ENCODE measurements at places on chromosomes 1 and 21. TPM values are rescaled to one million over a fixed set of nuclear protein-coding genes. Genes with fewer than 3 reads are reported as not detected.

GRCh38 chr1:117284399-117285215 lies 73.9 kb upstream of the VTCN1 start:
- no peaks in the 10 kb centered on the region for H3K36me3 ChIP-seq
- no peak overlapping the region for H3K27ac ChIP-seq
- no peak overlapping the region for H3K4me3 ChIP-seq
- H3K27me3 ChIP-seq, result no peaks in the 10 kb centered on the region

DNA sequence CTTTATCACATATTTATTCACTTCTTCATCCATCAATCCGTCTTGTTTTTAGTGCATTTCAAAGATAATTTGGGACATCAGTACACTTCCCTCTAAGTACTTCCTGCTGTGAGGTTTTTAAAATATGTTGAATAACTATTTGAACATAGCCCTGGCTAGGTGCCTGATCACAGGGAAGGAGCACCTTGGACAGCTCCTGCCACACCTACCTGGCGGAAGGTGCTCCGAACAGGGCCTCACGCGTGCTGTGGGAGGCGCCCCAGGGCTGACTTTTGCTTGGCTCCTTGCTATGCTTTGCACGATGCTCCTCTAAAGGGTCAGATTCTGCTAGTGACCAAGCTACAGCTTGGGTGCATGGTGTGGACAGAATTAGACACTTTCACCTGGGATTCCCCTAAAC lies 4.9 kb upstream of the ATXN7L2 start:
- no peak overlapping the region for H3K4me3 ChIP-seq
- H3K4me1 ChIP-seq, result peaks cover 14% of the 10 kb centered on the region
- H3K27me3 ChIP-seq, result peaks cover 10% of the 10 kb centered on the region
- peak; percentile 56 for DNase-seq
- H3K27ac ChIP-seq, result no peak overlapping the region

The CTSE gene
- total RNA-seq, result not detected

DNA sequence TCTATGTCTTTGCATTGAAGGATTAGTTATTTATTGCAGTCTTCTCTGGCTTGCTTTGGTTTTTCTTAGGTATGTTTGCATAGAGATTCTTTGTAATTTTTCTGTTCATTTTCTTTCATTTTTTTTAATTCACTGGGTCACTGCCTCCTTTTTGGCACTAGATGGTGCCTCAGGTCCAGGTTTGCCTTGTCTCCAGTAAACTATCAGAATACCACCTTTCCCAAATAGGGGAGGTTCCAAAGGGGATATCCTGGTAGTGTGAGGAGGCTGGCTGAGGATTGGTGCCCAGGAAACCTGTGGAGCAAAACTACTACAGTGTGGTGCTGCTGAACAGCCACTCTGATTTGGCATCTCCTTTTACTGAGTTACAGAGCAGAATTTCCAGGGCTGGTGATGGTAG lies 257.1 kb downstream of the KCTD3 start:
- no peaks in the 10 kb centered on the region for H3K36me3 ChIP-seq
- DNase-seq, result no peak
- H3K4me1 ChIP-seq, result no peaks in the 10 kb centered on the region

DNA sequence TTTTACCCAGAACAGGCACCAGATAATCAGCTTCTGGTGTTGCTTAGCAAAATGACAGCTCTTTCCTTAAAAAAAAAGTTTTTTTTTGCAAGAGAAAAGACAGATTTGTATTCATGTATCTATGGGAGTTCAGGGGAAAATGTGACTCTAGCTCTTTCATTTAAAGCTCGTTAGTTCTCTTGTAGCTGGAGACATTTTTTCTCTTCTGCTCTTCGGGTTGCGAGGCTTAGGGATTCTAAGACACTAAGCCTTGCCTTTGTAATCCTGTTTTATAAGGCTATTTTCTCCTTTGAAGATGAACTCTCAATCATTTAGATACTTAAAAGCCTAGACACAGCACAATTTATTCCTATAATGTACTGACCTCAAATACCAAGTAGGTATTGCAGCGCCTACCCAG lies 40.3 kb upstream of the EDARADD start:
- peaks cover 6% of the 10 kb centered on the region for H3K36me3 ChIP-seq
- no peak overlapping the region for H3K4me3 ChIP-seq
- no peaks in the 10 kb centered on the region for H3K4me1 ChIP-seq
- DNase-seq, result no peak
- no peak overlapping the region for H3K27ac ChIP-seq
- H3K27me3 ChIP-seq, result peaks cover 14% of the 10 kb centered on the region

- no peak overlapping the region for H3K4me3 ChIP-seq
- peaks cover 13% of the 10 kb centered on the region for H3K27me3 ChIP-seq
- H3K4me1 ChIP-seq, result peaks cover 5% of the 10 kb centered on the region
- H3K27ac ChIP-seq, result no peak overlapping the region
- peak; percentile 59 for DNase-seq
These were observed 6.3 kb downstream of the CELF3 start for GRCh38 chr1:151710187-151710840.

GRCh38 chr1:207981976-207982375 lies 71.1 kb upstream of the CD34 start:
- no peak for DNase-seq
- peaks cover 20% of the 10 kb centered on the region for H3K27me3 ChIP-seq
- no peak overlapping the region for H3K4me3 ChIP-seq
- H3K36me3 ChIP-seq, result no peaks in the 10 kb centered on the region
- H3K27ac ChIP-seq, result no peak overlapping the region

DNA sequence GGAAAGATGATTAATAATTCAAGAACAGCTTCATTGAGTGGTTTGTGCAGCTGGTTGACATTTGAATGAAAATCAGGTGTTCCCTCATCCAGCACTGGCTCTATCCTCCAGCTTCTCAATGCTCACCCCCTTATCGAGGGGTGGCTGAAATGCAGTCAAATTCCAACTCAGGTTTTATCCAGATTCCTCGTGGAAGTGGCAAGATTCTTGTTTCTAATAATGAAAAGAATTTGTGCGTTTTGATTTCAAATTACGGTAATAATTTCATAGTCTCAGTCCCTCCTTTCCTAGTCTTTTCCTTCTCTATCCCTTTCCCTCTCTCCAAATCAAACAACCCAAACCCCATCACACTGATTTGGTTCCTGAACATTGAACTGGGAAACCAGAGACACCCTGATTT lies 3.1 kb downstream of the CNIH3 start:
- peaks cover 60% of the 10 kb centered on the region for H3K27me3 ChIP-seq
- H3K4me1 ChIP-seq, result peaks cover 49% of the 10 kb centered on the region
- no peak overlapping the region for H3K27ac ChIP-seq
- peaks cover 6% of the 10 kb centered on the region for H3K36me3 ChIP-seq
- DNase-seq, result no peak

The CATSPERE gene
- 0.34 TPM for total RNA-seq

DNA sequence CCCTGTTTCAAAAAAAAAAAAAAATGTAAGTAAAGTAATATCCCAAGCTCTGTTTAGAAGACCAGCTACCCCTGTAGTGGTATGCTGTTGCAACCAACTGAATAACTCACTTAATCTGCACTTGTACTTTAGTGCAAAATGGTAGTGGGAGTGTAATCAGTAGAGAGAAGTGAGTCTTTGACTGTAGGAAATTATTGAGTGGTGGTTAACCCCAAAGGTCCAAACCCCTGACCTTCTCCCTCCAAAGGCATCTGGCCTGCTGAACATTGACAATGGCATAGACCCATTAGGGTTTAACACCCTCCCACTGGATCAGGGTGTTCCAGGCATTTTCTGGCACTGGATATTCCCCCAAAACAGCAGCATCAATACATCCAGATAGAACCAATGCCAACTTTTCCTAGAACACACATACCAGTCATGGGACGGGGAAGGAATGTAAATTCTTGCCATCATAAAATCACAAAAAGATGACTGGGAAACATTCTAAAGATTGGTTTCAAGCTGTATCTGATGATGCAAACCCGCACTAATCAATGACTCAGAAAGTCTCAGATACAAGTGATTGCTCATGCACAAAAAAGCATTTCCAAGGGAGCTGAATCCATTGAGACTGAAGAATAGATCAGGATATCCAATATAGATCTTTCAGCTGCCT lies 110.3 kb downstream of the MRPL39 start:
- no peak overlapping the region for H3K4me3 ChIP-seq
- no peak for DNase-seq
- peaks cover 34% of the 10 kb centered on the region for H3K4me1 ChIP-seq

GRCh38 chr1:162372159-162373071 lies 4.2 kb downstream of the SPATA46 start:
- H3K4me3 ChIP-seq, result no peak overlapping the region
- H3K27me3 ChIP-seq, result no peaks in the 10 kb centered on the region
- DNase-seq, result no peak
